ENCODE measurements at places on chromosomes 12 and 14.
A peak's percentile ranks its signal among the peaks of the same experiment; 100 is the strongest.

DNA sequence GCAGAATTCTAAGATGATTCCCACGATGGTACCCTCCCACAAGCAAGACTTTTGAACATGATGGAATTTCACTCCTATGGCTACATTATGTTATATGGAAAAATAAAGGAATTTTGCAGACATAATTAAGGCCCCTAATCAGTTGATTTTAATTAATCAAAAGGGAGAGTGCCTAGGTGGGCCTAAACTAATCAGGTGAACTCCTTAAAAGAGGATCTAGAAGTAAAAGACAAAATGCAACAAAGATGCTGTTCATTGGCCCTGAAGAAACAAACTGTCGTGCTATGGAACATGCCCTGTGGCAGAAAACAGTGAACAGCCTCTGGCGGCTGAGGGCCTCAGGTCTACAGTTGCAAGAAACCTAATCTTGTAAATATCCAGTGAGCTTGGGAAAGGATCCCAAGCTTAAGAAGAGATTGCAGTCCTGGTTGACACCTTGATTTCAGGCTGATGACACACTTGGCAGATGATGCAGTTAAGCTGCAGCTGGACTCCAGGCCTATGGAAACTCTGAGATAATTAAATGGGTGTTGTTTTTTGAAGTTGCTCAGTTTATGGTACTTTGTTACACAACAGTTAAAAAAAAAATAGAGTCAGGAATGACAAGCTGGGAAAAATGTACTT lies 13.8 kb downstream of the TMCC3 start:
- no peak for DNase-seq

GRCh38 chr14:53016491-53016890 lies 65.6 kb upstream of the FERMT2 start:
- DNase-seq: no peak

DNA sequence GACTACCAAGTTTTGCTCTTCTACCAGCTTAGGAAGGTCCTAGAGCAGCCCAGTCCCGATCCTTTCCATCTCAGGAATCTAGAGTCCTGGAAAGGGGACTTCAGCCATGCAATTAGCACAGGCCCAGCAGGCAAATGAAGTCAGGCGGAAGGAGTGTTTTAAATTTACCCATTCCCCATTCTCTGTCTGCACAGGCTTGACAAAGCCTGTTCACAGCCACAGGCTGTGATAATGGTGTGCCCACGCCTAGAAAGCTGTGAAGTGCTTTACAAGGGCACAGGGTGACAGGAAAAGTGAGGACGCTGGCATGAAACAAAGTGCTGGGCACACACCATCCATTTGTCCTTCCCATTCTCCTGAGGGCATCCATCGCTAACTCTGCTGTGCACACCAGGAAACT lies 79.0 kb downstream of the PITPNM2 start:
- DNase-seq: no peak

GRCh38 chr12:3071107-3071506 lies 6.1 kb upstream of the TSPAN9 start:
- DNase-seq: no peak

DNA sequence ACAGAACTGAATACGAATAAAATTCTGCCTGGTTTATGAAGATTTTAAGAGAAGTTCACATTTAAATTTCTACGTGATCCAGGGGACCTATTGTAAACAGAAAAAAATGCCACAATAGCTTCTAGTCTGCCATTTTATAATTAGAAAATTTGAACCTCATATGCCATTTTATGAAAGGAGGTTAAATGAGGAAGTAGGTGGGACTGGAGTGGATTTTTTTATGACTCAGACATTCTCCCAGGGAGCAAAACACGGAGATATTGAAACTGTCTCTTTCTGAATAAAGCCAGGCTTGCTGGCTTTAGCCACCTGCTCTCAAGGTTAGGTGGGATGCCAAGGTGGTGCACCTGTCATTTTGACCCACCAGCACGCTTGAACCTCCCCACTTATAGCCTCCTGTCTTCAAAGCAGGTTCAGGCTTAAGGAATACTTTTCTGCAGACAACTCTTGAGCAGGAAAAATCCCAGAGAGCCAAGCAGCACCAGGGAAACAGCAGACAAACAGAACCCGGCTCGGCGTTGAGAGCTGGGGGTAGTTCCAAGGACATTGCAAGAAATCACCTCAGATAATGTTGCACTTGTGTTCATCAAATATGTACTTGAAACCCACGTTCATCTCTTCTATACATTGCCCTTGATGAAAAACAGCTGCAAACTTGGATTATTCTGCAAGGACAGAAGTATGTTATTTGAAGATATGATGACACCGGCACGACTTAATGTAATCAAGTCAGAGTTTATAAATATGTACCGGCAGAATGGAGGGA lies 203.7 kb downstream of the PPM1H start:
- peak; percentile 76 for DNase-seq

GRCh38 chr12:124820199-124820598 lies 43.5 kb downstream of the SCARB1 start:
- DNase-seq: no peak

DNA sequence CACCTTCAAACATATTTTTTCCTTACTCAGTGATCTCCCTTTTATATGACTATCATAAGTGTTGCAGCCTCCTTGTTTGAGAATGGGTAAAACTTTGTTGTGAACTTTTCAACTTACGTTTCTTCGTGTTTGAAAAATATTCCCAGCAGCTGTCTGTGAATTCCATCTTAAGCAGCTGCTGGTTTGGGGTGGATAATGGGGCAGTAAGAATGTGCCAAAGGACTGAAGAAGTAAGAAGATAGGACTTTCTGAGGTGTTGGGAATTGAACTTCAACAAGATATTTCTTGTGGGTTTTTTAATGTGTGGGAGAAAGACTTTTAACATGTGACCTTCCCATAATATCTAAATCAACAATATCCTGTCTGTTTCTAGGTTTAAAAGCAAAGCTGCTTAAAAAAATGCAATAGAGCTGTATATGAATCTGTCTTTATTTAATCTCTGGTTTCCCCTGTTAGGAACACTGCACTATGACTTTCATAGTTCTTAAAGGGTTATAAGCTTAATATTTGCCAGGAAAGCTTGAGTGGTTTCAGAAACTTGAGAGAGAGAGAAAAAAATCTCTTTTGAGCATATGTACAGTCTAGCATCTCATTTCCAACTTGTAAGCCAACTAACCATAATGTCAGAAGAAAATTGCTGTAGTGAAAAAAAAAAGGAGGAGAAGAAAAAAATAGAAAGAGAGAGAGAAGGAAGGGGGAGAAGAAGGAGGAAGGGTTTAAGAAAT lies 1659.2 kb upstream of the FLRT2 start:
- DNase-seq: no peak

DNA sequence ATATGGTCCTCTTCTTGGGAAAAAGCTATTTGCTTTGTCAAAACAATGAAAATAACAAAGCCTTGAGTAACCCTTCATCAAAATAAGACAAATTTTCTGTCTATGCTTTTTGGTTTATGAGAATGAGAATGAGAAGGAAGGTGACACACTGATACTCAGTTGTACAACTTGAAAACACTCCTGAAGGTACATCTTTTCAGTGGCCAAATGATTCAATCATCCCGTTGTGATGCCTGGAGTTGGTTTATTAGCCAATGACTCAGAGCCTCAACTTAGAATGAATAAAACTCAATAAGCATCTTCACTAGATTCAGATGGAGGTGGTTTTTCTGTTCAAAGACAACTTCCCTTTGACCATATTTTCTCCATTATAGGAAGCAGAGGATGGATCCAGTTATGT lies 7.8 kb upstream of the CALM1 start:
- DNase-seq: no peak

- DNase-seq: no peak
Observed at GRCh38 chr12:10802587-10802986, at the start of gene TAS2R7. TSS of gene TAS2R7 (minus strand) at chr12:10802627. CDS start at chr12:10802570, 57 bp downstream.

DNA sequence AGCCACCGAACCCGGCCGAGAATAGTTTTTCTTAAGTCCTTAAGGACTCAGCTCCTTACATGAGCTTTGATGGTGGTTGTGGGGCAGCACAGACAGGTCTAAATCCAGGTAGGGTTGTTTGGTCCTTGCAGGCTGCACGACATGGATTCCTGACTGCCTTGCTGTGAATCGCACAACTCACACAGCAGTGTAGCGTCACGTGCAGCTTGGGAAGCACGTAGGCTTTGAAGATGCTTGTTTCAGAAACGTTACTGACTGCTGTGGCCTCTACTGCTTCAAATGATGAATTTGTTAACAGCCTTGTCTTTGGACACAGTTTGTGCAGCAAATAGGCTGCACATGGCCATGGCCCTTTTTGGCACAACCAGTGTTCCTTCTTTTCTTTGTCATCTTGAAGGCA lies 29.9 kb downstream of the ZBTB42 start:
- no peak for DNase-seq

DNA sequence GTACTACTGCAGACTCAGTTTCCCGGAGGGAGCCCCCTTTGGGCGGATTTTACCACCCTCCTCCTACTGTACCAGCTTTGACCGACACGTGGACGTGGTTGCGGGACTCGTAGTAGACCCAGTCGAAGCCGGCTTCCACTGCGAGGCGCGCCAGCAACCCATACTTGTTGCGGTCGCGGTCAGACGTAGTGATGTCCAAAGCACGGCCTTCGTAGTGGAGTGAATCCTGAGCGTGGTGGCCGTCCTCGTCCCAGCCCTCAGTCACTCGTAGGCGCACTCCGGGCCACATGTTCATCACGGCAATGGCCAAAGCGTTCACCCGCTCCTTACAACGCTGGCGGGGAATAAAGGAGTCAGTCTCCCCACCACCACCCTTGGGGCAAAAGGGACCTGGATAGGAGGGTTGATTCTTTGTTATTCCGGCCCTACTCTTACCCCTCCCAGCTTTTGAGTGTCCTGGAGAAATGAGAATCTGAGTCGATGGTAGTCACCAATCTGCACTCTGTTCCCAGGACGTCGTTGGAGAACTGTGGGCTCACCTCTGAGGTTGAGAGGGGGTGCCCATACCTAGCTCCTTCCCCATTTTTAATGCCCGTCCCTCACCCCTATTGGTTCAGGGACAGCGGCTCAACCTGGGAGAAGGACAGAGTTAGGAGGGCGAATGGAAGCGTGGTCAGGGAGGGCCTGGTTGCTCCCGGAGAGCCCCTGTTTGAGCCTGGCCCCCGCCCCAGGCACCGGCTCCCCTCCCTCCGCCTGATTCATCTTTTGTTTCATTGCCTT lies 3.4 kb downstream of the DHH start:
- no peak for DNase-seq

- no peak for DNase-seq
Observed at GRCh38 chr12:57875753-57876547, 29.4 kb upstream of the CTDSP2 start.

DNA sequence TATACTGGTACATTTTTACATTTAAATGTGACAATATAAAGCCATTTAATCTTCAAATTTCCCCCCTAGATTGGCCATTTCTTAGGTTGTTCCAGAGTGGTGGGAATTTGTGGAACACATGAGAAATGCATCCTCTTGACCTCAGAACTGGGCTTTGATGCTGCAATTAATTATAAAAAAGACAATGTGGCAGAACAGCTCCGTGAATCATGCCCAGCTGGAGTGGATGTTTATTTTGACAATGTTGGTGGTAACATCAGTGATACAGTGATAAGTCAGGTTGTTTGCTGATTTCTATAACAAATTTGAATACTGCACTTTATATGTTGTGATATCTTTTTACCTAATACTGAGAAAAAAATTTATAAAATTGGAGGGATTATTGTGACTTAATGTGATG lies 7.6 kb upstream of the ZNF410 start:
- no peak for DNase-seq

DNA sequence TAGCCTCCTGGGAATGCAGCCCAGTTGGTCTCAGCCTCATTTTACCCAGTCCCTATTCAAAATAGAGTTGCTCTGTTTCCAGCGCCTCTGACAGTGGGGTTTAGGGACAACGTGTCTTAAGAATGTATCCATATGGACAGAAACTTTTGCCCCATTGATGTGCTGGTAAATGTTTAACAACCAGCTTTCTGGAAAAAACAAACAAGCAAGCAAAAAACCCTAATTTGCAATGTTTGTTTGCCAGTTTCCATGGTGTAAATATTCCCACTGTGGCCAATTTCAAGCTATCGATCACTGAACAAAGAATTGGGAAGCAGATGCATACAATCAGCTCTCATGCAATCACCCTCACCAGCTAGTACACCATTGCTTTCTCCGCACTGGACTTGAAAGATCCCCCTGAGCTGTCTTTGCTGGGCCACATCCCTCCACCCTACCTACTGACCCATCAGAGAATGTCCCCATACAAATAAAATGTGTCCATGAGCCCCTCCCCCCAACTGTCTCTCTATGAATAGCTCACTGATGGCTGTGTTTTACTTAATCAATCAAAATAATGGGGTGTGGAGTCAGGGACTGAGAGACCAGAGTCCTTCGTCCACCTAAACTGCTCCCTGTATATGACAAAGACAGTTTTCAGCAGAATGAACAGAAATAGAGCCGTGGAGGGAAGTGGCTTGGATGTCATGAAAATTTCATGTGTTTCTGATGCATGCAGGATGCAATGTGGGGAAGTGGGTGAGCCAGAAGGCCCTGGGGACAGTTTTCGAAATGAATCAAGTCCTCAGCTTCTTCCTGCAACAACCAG lies 40.8 kb downstream of the CCDC60 start:
- no peak for DNase-seq

DNA sequence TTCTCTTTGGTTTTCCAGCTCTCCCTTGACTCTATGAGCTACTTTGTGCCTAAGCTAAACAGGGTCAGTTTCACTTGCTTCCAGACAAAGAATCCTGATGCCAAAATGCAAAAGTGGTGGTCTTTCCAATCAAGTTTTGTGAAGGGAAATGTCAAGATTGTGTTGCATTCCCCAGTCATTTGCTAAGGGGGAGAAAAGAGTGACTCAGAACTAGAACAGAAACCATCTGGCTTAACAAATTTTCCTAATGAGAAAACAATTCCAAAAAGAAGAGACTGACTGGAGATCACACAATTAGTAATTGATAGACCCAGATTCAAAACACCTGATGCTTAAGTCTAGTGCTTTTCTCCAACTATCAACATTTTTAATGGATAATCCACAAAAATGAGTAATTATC lies 235.1 kb upstream of the DIO2 start:
- DNase-seq: no peak

DNA sequence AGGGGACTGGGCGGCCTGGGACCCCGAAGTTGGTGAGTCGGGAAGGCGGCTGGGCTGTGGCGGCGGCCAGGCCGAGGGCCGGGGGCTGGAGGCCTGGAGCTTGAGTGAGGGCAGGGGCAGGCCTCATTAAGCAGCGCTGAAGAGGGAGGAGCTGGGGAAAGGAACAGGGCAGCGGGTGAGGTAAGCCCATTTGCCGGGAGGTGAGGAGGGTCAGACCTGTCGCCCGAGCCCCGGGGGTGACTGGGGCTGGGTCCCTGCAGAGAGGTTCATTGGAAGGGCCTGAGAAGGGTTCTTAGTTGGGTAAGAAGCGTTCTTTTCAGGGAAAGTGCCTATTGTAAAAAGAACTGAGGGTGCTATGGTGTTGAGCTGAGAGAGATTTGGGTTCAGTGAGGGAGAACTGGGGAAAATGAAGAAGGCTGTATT lies 441 bp downstream of the RAB5B start:
- peak; percentile 76 for DNase-seq

- DNase-seq: no peak
Observed at GRCh38 chr12:53062977-53063707, 13.3 kb downstream of the TNS2 start.

GRCh38 chr14:69346710-69347109 lies 51.4 kb downstream of the ERH start:
- peak; percentile 36 for DNase-seq

- no peak for DNase-seq
Observed at GRCh38 chr14:72849222-72849621, 44.7 kb downstream of the DPF3 start.

Data from ACHN (cell line).